ENCODE measurements at places on chromosomes 7 and 10.

GRCh38 chr10:101346177-101346576, 7.8 kb upstream of the BTRC start:
- no peak for DNase-seq

GRCh38 chr10:74104996-74105395, 45.6 kb downstream of the AP3M1 start:
- no peak for DNase-seq

- no peak for DNase-seq
These were observed 26.6 kb downstream of the WNT8B start for GRCh38 chr10:100489396-100489795.

DNA sequence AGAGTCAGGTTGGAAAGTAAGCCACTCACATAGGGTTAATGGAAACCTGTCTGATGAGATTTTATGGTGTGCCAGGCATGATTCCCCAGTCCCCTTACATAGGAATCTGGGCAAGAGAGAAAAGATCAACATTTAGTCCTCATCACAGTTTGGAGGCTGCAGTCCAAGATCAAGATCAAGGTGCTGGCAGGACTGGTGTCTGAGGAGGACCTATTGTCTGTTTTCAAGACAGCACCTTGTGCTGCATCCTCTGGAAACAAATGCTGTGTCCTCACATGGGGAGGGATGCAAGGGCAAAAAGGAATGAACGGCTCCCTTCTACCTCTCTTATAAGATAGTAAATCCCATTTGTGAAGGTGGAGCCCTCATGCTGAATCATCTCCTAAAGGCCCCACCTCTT, 244.8 kb upstream of the GALNT17 start:
- no peak for DNase-seq

- no peak for DNase-seq
These were observed 4.6 kb downstream of the HOXA4 start for GRCh38 chr7:27125986-27126394.

- DNase-seq, result no peak
These were observed 97.3 kb downstream of the MYL10 start for GRCh38 chr7:101531726-101532357.

- no peak for DNase-seq
These were observed 71.3 kb downstream of the LANCL2 start for GRCh38 chr7:55436457-55436856.

GRCh38 chr10:43076876-43077420, at the start of gene RET:
RET (plus strand) TSS chr10:43077069; CDS start chr10:43077259, 190 bp downstream.
- DNase-seq, result peak; percentile 77

- DNase-seq, result no peak
These were observed 104.3 kb downstream of the KCNMA1 start for GRCh38 chr10:77533146-77533886.

- no peak for DNase-seq
These were observed 1.9 kb downstream of the WIPF3 start for GRCh38 chr7:29808075-29808801.

DNA sequence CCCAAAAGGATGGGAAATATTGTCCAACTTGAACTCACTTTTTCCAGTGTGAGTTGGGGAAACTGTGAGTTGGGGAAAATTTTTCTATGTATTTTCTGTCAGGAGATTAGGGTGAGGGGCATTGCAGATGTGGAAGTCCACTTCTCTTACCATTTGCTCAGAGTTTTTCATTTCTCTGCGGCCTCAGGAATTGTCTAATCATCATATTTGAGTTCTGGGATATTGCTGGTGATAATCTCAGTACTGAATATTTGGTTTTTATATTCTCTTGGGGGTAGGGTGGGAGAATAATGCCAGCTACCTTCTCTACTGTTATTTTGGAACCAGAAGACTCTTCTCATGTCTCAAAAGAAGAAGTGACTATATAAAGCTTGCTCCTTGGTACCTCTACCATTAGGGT, 141.3 kb upstream of the SLC13A1 start:
- DNase-seq, result no peak

DNA sequence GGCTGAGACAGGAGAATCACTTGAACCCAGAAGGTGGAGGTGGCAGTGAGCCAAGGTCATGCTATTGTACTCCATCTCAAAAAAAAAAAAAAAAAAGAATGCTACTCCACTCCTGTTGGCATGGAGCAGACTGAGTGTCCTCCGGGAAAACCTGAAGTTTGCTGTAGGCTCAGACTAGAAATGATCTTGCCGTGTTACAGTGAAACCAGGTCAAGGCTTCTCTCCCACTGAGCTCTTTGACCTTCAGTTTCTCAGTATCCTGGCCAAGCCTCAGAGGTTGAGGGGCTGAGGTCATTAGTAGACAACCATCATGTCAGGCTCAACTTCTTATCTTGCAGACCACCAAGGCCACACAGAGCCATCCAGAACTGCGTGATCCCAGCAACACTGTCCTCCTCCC, 348.6 kb upstream of the ZNF32 start:
- DNase-seq, result no peak

GRCh38 chr7:5435291-5436002, 11.8 kb upstream of the TNRC18 start:
- DNase-seq, result no peak
